ENCODE measurements at places on chromosomes 13 and 19.

DNA sequence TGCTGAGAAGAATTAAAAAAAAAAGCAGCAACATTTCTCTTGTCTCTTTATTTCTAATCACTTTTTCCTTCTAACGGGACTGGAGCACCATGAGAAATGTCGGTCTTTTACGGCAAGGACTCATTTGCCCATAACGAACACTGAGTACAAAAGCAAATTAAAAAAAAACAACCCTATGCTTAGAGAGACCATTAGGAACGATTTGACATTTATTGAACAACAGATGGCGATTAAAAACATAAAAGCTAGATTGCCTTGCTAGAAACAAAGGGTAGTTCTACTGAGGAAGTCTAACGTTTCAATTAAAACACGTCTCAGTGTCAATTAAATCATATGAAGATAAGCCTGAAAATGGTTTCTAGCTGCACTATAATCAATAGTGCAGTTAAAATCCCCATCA, 51.1 kb downstream of the OLFM4 start:
- H3K27ac ChIP-seq = no peak overlapping the region
- H3K27me3 ChIP-seq = no peaks in the 10 kb centered on the region
- H3K4me1 ChIP-seq = no peaks in the 10 kb centered on the region
- no peaks in the 10 kb centered on the region for H3K36me3 ChIP-seq
- no peak for DNase-seq

DNA sequence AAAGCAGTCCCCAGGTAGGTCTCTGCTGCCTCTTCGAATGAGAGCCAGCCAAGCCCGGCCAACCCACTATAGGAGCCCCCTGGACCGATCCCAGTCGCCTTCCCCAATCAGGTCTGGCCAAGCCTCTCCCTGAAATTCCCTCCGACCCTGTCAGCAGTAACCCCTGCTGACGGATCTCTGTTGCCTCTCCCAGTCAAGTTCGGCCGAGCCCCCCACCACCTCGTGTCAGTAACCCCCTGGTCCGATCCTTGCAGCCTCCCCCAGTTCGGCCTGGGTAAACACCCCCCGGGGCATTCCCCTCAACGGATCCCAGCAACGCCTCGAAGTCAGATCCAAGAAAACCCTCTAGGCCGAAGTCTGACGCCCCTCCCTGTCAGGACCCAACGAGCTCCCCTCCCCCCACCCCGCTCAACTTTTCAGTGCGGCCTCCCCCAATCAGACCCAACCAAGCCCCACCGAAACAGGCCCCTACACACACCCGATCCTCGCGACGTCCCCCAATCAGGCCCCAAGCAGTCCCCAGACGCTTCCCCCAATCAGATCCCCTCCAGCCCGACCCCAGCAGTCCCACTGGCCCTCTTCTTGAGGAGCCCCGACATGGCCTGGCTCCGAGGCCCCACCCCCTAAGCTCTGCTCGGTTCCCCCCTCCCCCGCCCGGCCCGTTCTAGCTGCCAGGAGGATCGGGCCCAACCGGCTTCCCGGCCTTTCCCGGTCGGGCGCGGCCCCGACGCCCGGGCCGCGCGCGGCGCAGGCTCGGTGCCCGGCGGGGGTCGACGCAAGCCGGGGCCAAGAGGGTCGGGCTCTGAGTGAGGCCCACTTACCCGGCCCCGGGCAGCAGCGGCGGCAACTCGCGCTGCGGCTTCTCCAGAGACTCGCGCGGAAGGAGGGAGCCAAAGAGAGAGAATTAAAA, 1.8 kb downstream of the TNPO2 start:
- H3K27me3 ChIP-seq = no peaks in the 10 kb centered on the region
- DNase-seq = peak; percentile 58
- H3K27ac ChIP-seq = peak overlapping the region; percentile 60
- H3K4me3 ChIP-seq = peak overlapping the region; percentile 76

DNA sequence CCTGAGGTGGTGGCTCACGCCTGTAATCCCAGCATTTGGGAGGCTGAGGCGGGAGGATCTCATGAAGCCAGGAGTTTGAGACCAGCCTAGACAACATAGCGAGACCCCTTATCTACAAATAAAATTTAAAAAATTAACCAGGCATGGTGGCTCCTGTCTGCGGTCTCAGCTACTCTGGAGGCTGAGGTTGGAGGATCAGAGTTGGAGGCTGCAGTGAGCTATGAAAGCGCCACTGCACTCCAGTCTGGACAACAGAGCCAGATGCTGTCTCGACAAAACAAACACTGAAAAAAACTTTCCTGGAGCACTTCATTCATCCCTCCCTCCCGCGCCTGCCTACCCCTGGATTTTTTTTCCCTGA, 665 bp upstream of the ATG4D start:
- H3K4me1 ChIP-seq = peaks cover 17% of the 10 kb centered on the region
- H3K4me3 ChIP-seq = peak overlapping the region; percentile 61
- DNase-seq = no peak
- H3K36me3 ChIP-seq = no peaks in the 10 kb centered on the region

DNA sequence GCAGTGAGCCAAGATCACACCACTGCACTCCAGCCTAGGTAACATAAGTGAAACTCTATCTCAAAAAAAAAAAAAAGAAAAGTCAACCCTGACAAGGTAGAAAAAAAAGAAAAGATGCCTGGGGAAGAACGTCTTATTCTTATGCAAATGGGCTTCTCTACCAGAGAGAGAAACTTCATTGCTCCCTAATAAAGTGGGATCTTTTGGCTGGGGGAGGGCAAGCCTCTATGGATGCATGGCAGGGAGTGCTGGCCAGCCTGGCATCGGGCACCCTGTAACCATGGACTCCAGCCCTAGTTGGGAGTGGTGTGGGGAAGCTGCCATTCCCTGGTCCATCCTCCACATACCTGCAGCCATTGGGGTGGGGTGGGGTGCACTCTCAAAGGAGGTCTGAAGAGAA, 30.7 kb upstream of the ZNF728 start:
- DNase-seq = no peak
- no peaks in the 10 kb centered on the region for H3K4me1 ChIP-seq
- no peak overlapping the region for H3K4me3 ChIP-seq
- no peaks in the 10 kb centered on the region for H3K36me3 ChIP-seq
- no peaks in the 10 kb centered on the region for H3K27me3 ChIP-seq
- no peak overlapping the region for H3K27ac ChIP-seq

- H3K27me3 ChIP-seq = no peaks in the 10 kb centered on the region
- H3K4me3 ChIP-seq = no peak overlapping the region
- H3K27ac ChIP-seq = no peak overlapping the region
These were observed 33.4 kb downstream of the PEPD start for GRCh38 chr19:33487901-33488800.

GRCh38 chr13:107200491-107200890, 632.6 kb upstream of the ARGLU1 start:
- no peaks in the 10 kb centered on the region for H3K27me3 ChIP-seq
- H3K36me3 ChIP-seq = no peaks in the 10 kb centered on the region
- no peak overlapping the region for H3K4me3 ChIP-seq
- no peak overlapping the region for H3K27ac ChIP-seq
- H3K4me1 ChIP-seq = no peaks in the 10 kb centered on the region

DNA sequence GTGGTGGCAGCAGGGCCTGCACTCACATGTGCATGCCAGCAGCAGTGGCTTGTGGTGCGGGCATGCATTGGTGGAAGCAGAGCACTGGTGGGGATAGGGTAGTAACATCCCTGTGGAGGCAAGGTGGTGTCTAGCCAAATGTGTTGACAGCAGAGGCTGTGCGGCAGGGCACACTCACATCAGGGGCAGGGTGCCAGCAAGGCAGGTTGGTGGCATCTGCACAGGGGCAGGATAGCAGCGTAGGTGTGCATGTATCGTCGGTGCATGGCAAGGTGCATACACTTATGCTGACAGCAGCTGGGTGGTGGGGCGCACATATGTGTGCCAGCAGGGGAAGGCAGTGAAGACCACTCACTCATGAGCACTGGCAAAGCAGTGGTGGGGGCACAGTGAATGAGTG, 211.5 kb upstream of the CSNK1A1L start:
- no peaks in the 10 kb centered on the region for H3K4me1 ChIP-seq
- DNase-seq = no peak
- H3K27ac ChIP-seq = no peak overlapping the region
- no peaks in the 10 kb centered on the region for H3K36me3 ChIP-seq
- H3K4me3 ChIP-seq = no peak overlapping the region
- H3K27me3 ChIP-seq = no peaks in the 10 kb centered on the region

- no peak for DNase-seq
- H3K36me3 ChIP-seq = no peaks in the 10 kb centered on the region
- peaks cover 8% of the 10 kb centered on the region for H3K4me1 ChIP-seq
- H3K4me3 ChIP-seq = no peak overlapping the region
These were observed 83.2 kb upstream of the WASF3 start for GRCh38 chr13:26474286-26474685.

DNA sequence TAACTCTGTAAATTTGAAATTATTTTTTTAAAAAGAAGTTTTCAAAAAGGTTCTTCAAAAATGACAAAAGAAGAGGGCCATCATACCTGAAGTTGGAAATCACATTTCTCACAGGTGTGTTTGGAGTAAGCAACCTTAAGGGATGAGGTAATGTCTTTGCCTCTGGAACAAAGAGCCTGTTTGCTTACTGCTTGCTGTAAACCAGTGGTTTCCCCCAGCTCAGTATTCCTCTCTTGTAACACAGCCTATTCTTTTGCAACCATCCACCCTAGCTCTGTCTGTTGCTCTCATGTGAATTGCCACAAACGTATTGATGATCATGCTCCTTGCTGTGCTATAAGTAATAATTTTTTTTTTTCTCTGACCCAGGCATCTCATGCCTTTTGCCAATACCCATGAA, 38.1 kb downstream of the UCHL3 start:
- no peak for DNase-seq
- H3K4me3 ChIP-seq = no peak overlapping the region
- no peak overlapping the region for H3K27ac ChIP-seq
- peaks cover 6% of the 10 kb centered on the region for H3K36me3 ChIP-seq
- H3K27me3 ChIP-seq = no peaks in the 10 kb centered on the region

- no peaks in the 10 kb centered on the region for H3K27me3 ChIP-seq
- no peaks in the 10 kb centered on the region for H3K4me1 ChIP-seq
- H3K4me3 ChIP-seq = no peak overlapping the region
- H3K27ac ChIP-seq = no peak overlapping the region
- no peaks in the 10 kb centered on the region for H3K36me3 ChIP-seq
These were observed 55.4 kb upstream of the ADGRE5 start for GRCh38 chr19:14325863-14326262.

DNA sequence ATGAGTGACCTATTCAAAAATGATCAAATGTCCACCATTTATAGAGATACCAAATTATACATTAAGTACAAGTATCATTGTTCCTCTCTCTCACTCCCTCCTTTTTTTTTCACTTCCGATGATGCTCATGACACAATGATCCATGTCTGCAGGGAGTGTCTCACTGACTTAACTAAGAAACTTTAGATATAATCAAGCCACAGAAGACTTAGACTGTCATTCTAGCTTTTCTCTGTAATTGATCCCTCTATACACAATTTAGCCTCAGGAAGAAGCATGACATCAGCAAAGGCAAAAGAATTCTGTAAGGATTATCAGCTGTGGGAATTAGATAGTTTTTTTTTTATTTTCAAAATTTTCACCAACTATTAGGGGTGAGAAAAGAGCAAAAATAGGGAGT, 734.9 kb upstream of the PCDH9 start:
- H3K36me3 ChIP-seq = no peaks in the 10 kb centered on the region
- no peaks in the 10 kb centered on the region for H3K27me3 ChIP-seq
- no peak for DNase-seq
- no peak overlapping the region for H3K4me3 ChIP-seq
- H3K4me1 ChIP-seq = no peaks in the 10 kb centered on the region
- no peak overlapping the region for H3K27ac ChIP-seq

DNA sequence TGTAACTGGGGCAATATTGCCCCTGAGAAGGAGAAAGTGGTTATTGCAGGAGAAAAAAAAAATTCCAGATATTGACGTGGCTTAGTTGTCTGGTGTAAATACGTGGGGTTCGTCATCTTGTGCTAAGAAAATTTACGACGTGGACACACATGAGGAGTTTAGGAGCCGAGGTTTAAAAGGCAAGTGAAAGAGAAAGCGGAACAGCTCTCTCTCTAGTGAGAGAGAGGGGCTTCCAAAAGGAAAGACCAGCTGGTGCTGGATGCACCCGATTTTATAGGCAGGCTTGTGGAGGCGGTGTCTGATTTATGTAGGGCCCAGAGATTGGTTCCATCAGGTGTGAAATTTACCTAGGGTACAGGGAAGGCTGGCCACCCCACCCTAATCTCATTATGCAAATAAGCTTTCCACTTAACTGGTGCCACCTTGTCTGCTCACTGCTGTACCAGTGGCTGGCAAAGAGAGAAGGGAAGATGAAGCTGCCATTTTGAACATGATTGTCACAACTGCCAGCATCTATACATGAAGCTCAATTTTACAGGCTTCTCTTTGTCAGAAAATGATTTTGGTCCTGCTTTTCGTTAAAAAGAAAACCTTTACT, 845.1 kb downstream of the DACH1 start:
- no peaks in the 10 kb centered on the region for H3K27me3 ChIP-seq
- H3K36me3 ChIP-seq = no peaks in the 10 kb centered on the region
- no peak overlapping the region for H3K4me3 ChIP-seq
- no peak overlapping the region for H3K27ac ChIP-seq

- H3K4me3 ChIP-seq = peak overlapping the region; percentile 9
- peak; percentile 53 for DNase-seq
- H3K36me3 ChIP-seq = peaks cover 3% of the 10 kb centered on the region
These were observed 3.4 kb downstream of the RFX1 start for GRCh38 chr19:14002571-14003250.

GRCh38 chr13:50809133-50810090, 34.1 kb downstream of the DLEU7 start:
- H3K27me3 ChIP-seq = no peaks in the 10 kb centered on the region
- H3K27ac ChIP-seq = no peak overlapping the region
- H3K4me1 ChIP-seq = no peaks in the 10 kb centered on the region
- no peak overlapping the region for H3K4me3 ChIP-seq

DNA sequence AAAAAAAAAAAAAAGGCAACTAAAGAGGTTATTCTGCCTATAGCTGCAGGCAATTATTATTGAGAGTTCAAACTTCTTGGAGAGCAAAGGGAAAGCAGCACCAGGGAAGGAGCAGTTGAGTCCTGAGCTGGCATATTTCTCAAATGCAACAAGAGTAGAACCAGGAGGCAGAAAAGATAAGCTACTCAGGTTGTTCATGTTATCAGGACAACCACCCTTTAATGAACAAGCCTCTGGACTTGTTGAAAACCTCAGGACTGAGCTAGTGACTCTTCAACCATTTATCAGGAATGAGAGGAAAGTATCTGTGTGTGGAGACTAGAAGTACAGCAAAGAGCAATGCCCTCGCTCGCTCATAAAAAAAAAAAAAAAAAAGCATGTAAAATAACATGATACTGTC, 183.0 kb downstream of the KCTD12 start:
- no peak for DNase-seq
- H3K4me3 ChIP-seq = no peak overlapping the region
- no peak overlapping the region for H3K27ac ChIP-seq
- H3K27me3 ChIP-seq = peaks cover 3% of the 10 kb centered on the region

DNA sequence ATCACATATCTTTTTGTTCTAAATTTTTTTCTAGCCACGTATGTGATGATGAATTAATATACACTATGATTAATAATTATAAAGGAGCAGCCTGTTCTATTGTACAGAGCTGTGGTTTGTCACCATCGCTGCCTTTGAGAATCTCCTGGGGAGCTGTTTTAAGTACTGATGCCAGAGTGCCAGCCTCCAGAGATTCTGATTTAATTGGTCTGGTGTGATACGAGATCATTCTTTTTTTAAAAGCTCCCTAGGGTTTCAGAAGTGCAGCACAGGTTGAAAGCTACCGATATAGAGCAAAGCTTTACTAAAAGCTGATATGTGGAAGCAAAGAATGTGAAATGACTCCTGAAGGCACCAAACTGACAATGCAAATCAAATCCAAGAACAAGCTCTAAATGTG, 314.7 kb downstream of the ITGBL1 start:
- no peak overlapping the region for H3K4me3 ChIP-seq
- DNase-seq = no peak
- H3K27ac ChIP-seq = no peak overlapping the region
- H3K27me3 ChIP-seq = no peaks in the 10 kb centered on the region

- no peaks in the 10 kb centered on the region for H3K27me3 ChIP-seq
- H3K27ac ChIP-seq = no peak overlapping the region
- DNase-seq = no peak
- no peaks in the 10 kb centered on the region for H3K4me1 ChIP-seq
These were observed 183.0 kb downstream of the ZNF536 start for GRCh38 chr19:30555075-30555790.
